Stimulated activated CD4-positive, alpha-beta T cell treated with anti-CD3 and anti-CD28 coated beads, TNF-alpha, amount 100 ng/mL, for 1 hour (primary cell): ENCODE measurements at places on chromosomes 16 and 17.

GRCh38 chr17:79834565-79835469 lies 4.4 kb downstream of the CBX4 start:
- DNase-seq: no peak

DNA sequence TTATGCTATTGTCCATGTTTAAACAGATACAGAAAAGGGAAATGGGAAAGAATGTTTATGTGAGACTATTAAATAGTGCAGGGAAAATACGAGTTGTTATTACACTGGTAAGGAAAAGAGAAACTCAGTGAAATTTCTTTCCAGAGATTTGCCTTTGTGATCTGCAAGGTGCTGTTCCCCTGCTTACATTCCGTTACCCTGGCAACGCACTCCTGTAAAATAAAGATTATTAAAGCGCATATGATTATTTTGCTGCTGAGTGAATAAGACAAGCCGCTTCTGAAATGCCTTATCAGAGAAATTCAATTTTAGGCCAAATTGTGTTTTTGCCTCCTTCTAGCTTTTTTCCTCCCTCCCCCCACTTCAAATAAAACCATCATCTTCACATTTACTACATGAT lies 328.6 kb upstream of the PMFBP1 start:
- no peak for DNase-seq

DNA sequence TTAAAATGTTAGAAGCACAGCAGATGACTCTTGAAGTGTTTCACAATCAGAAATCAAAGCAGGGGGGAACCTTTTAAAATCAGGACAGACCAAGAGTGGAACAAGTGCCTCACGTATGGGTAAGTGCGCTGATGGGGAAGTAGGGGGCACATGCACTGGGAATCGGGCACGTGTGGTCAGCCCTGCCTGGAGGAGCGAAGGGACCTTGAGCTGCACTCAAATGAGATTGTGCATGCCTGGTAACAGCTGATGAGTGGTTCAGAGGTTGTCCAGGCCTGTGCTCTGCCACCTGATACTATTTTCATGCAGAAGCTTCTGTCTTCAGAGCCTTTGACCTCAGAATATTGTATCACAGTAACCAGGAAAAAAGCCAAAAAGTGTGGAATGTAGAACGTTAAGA lies 13.7 kb upstream of the XYLT2 start:
- DNase-seq: no peak

GRCh38 chr17:80869481-80870145 lies 122.0 kb upstream of the CHMP6 start:
- no peak for DNase-seq

GRCh38 chr17:5933430-5933829 lies 136.7 kb upstream of the WSCD1 start:
- no peak for DNase-seq

GRCh38 chr16:27273330-27273669 lies 4.7 kb upstream of the NSMCE1 start:
- DNase-seq: no peak

GRCh38 chr17:15660077-15660476 lies 24.0 kb downstream of the TRIM16 start:
- DNase-seq: no peak

DNA sequence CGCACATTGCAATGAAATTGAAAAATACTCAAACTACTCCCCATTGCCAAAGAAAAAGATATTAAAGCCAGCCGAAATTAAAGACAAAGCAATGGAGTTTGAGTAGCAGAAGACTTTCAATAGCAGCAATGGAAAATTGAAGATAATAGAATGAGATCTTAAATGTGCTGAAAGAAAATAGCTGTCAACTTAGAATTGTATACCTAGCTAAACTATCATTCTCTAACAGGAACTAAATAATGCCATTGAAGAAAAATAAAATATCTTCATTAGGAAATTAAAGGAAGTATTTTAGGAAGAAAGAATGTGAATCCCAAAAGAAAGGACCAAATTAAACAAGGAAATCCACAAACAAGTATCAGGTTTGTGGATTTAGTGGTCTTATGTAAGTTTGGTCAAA lies 165.6 kb downstream of the USP31 start:
- DNase-seq: no peak

- DNase-seq: no peak
Measured at GRCh38 chr16:10681310-10682308, 13.1 kb downstream of the TEKT5 start.

- no peak for DNase-seq
Measured at GRCh38 chr17:924711-925475, 54.7 kb downstream of the NXN start.

DNA sequence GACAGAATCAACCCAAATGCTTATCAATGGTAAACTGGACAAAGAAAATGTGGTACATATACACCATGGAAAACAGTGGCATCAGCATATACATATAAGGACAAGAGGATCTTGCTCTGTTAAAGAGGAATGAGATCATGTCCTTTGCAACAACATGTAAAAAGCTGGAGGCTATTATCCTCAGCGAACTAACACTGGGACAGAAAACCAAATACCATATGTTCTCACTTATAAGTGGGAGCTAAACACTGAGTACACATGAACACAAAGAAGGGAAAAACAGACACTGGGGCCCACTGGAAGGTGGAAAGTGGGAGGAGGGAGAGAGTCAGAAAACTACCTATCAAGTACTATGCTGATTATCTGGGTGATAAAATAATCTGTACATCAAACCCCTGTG lies 447.3 kb upstream of the MAF start:
- DNase-seq: no peak

DNA sequence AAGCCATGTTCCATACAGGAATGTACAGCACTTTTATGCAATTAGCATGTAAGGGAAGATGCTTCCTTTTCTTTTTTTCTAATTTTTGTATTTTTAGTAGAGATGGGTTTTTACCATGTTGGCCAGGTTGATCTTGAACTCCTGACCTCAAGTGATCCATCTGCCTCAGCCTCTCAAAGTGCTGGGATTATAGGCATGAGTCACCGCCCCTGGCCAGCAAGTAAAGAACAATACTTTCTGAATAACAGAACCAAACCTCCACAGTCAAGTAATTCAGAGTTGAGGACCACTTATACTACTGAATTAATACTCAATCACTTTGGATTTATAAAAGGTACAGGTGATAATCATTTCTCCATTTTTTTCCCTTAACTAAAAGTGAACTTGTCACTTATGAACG lies 13.0 kb downstream of the C16orf87 start:
- no peak for DNase-seq

- no peak for DNase-seq
Measured at GRCh38 chr16:64478252-64478906, 643.5 kb downstream of the CDH11 start.

DNA sequence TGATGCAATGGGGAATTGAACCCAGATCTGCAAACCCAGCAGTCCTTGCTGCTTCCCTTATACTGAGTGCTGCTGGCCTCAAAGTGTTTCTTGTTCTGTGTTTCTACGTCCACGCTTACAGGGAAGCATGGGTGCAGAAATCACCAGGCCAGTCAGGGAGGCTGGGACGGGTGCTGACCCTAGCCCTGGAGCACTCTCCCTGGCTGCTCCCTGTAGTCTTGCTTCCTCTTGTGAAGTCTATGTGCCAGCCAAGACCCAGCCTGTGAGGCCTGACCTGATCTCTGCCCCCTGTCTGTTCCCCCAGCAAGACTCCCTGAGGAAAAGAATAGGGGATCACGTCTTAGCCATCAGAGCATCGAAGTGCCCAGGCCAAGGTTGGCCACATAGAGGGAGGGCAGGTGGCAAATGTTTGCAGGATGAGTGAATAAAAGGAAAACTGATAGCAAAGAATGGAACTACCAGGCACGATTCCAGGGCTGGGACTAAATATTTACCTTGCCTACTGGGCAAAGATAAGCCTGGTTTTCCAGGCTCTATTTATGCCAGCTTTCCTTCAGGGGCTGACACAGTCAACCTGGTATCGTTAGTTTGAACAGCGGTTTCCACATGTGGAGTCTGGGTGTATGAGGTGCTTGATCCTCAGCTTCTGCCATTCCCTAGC lies 41.2 kb upstream of the RHOT1 start:
- DNase-seq: no peak

DNA sequence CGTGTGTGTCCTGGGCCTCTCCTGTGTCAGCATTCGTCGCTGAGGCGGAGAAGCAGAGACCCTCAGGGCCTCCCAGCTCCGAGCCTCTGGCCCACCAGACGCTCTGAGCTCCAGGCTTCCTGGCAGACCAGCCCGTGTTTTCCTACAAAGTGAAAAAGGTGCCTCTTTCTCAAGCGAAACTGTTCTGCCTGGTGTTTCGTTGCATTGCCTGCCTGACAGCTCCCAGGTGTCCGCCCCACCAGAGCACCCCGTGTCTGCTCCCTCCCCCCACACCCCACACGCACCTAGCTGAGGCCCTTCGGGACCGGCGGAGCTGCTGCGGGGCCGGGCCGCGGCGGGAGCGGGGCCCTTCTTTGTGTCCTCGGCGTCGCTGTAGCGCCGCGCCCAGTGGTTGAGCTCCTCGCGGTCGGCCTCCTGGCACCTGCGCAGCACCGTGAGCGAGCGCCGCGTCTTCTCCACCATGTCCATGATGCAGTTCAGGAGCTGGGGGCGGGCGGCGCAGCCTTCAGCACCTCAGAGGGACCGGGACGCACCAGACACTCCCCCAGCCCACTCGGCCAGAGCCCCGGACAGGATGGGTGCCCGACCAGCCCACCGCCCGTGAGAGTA lies 14.7 kb upstream of the PABPN1L start:
- no peak for DNase-seq

DNA sequence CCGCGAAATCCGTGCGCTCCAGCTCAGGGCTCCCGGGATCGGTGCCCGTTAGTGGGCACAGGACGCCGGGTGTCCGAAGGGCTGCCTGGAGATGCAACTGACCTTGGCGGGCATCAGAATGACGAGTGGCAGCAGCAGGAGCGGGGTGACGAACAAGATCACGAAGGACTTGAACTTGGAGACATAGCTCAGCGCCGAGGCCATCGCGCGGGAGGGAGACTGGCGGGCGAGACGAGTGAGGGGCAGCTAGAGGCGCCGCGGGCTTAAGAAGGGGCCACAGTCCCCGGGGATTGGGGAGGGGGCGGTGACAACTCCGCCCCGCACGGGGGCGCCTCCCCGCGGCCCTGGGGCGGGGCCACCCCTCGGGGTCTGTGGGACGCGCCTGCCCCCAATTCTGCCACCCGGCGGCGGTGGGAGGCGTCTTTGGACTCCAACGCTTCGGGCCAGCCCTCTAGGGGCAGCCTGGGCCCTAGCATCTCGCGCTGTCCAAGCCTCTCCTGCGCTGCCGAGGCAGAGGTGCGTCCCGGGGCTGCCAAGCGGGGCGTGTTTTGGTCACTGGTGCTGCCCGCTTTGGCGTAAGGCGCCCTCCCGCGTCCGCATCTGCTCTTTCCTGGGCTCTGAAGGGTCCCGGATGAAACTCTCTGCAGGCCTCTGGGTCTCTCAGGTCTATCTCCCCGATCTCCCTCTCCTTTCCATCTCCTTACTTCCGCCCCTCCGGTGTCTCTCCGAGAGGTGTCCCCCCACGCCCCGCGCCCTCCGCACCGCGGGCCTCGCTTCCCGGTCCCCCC lies at the start of gene SLC13A5:
Gene SLC13A5, minus strand, starts transcription at position 240 of the 788 bp plus-strand sequence. Its CDS starts 36 bp downstream, at position 204.
- DNase-seq: no peak

DNA sequence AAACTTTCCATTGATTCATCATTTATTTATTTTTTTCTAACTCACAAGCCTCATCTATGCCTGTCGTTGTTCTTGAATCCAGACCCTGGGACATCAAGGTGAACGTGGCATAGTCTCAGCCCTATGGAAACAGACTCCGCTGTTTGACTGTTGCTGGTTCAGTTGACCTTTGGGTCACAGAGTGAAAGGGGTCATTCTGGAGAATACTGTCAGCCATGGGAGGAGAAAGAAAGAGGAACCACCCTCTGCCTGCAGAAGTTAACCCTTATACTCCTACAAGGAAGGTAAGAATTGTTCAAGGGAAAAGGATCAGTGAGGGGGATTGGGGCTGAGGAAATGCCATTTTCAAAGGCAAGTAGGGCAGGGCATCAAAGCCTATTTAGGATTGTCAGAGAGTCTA lies 387.6 kb upstream of the MAF start:
- DNase-seq: no peak

DNA sequence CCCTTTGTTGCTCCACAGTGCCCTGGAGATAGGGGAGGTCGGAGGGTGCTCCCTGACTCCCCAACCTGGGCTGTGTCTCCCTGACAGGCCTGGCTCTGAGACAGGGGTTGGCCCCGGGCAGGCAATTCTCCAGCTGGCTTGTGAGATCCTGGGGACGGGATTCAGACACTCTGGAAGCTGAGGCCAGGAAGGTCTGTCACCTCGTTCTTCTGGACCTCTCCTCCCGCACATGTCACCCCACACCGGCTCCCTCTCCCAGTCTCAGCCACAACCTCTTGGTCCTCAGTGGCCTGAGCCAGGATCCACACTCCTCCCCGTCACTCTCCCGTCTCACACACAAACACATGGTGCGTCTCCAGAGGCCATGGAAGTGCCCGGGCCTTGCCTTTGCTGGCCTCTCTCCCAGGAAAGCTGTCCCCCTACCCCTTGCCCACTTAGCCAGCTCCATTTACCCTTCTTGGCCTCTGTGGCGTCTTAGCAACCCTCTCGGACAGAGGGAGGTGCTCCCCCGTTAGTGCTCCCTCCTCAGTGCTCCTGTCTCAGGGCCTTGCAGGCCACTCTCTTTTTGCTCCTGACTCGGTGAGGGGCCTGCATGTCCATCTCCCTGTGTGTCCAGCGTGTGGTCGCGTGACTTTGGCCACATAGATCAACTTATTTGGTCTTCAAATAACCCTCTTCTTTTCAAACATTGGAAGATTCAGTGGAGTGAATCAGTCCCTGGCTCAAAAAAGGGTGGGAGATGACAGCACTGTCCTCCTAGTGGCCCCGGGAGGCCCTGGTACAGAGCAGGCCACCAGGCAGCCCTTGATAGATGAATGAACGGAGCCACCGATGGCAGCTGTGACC lies 747 bp downstream of the ADGRG3 start:
- DNase-seq: no peak

DNA sequence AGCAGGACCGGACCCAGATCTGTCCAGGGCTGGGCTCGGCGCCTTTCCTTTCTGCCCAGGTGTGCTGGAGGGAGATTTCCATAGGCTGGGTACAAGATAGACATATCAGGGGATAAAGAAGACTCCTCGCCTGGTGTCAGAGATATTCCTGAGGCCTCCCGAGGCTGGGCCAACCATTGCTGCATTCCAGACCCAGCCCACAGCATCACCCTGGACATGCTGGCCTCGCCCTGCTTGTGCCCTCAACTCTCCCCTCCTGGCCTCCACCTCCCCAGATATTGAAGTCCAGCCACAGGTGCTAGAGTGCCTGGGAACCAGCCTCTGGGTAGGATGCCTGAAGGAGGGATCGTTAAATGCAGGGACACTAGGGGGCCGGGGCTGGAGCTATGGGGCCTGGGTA lies 2.1 kb downstream of the CD300LG start:
- DNase-seq: no peak
